ENCODE measurements at places on chromosomes 16 and 17.

DNA sequence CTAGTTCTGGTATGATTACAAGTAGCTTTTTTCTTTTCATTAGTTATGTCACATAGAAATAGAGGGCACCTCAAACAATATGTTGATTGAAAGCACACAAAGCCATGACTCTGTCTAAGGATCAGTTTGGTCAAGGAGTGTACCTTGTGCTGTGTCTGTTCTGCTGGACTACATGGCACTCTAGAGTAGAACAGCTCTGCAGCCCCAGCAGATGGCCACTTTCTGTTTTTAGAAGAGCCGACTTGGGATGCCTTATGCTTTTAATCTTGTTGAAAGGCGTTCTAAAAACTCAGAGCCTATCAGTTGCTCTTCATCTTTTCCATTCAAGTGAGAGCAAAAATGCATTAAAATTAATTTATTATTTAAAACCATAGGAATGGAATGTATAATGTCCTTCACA, 49.3 kb upstream of the CA10 start:
- DNase-seq: no peak

DNA sequence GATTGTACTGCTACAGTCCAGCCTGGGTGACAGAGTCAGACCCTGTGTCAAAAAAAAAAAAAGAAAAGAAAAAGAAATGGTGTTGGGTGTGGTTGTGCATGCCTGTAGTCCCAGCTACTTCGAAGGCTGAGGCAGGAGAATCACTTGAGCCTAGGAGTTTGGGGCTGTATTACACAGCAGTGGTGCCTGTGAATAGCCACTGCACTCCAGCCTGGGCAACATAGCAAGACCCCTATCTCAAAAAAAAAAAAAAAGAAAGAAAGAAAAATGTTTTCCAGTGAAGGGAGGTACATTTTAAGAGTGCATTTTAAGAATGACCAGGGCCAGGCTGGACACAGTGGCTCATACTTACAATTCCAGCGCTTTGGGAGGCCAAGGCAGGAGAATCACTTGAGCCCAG, 6.3 kb downstream of the ARL2BP start:
- no peak for DNase-seq

DNA sequence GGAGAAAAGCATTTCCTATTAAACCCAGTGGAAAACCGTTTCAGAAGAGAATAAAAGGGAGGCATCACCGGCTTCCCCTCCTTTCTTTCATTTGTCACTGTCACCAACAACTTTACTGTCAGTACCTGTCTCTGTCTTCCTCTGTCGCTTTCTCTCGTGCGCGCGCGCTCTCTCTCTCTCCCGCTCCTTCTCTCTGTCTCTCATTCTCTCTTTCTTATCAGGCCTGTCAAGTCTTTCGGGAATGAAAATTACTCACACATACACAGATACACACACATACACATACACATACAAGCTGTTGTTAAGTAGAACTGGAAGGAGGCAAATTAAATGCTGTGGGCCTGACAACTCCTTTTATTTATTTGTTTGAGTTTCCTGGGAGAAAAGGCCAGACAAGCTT, 17.6 kb downstream of the MYOCD start:
- no peak for DNase-seq

DNA sequence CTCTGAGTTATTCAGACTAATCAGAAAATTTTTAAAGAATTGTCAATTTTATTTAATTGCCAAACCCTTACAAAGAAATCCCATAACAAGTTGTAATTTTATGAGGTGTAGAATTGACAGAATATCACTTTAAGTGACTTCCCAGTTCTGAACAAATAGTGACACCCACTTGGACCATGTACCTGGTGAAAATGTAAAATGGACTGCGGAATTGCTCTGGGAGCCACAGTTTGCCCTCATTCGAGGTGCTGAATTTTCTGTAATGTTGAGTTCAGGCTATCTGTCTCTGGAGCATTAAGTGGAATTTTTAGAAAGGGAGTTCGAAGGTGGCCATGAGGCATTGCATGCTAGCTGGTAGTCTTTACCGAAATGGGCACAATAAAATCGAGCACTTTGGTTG, 5.1 kb downstream of the GNAO1 start:
- DNase-seq: no peak

DNA sequence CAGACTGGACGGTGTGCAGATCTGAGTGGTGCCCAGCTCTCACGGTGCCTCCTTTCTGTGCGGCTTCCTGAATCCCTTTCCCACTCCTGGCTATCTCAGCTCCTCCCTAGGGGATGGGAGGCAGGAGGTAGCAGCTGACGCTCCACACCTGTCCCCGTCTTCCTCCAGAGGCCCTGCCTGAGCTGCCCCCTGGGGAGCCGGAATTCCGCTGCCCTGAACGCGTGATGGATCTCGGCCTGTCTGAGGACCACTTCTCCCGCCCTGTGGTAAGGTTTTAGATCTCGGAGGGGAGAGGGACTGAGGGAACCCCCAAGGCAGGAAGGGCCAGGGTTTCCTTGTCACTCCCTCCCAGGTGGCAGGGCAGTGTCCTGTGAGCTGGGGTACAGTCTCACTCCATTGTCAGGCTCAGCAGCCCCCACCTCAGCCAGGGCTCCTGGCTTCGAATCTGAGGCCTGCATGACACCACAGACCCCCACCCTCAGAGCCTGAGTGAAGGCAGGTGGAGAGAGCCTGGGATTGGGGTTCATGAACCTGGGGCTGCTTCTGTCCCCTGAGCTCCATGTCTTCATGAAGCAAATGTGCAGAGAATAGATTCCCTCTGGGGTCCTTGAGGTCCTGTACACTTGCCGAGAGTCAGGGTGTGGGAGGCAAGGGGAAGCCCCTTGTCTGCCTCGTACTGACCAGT, 6.6 kb downstream of the DEF8 start:
- no peak for DNase-seq

DNA sequence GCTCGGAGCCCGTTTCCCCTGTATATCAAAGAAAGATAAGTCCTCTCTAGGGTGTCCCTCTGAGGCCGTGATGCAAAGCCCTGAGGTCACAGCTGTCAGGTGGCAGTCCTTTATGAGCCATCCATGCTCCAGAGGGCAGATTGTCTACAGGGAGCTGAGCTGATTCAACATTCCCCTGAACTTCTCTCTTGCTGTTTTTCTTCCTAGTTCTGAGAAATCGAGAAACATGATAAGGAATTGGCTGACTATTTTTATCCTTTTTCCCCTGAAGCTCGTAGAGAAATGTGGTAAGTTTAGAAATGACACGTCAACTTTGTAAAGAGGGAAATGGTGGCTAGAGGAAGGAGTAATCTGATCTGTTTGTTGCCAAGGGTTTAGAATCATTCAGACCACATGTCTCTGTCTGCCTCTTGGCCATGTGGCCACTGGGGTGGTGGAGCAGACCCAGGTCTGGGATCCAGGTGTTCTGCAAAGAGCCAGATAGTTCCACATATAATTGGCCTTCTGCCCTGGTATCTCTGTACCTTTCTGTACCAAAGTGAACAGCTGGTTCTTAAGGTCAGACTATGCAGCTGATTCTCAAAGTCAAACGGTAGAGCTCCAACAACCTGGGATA, 3.5 kb downstream of the CTNS start:
- peak; percentile 53 for DNase-seq

DNA sequence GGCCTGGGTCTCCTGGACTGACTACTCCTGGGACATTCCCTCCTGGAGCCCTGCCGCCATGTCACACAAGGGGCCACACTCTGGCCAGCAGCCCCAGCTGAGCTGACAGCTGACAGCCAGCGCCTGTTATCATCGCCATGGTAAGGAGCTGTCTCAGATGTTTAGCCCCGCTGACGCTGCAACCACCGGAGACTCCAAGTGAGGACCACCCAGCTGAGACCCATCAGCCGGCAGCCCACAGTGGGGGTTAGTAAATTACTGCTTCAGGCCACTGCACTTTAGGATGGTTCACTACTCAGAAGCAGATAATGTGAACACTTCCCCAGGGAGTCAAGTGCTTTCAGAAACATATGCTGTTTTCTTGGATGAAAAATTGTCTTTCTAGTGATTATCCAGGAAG, 14.6 kb upstream of the SPHK1 start:
- DNase-seq: no peak

DNA sequence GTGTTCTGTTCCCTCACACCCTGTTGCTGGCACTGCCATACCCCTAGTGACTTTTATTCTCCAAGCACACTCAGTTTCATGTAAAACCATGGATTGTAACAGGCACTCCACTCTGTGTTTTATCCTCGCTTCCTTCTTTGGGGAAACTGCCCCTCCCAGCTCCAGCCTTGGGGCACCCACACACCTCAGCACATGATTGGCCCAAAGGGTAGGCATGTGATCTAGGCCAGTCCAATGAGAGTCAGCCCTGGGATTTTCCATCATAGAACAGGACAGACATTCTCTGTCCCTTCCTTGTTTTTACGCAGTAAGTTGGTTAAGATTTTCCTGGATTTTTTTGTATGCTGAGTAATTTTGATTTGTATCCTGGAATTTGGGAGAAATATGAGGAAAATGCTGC, 115.4 kb downstream of the C16orf95 start:
- no peak for DNase-seq

GRCh38 chr16:47028767-47029377, 55.4 kb upstream of the DNAJA2 start:
- no peak for DNase-seq

DNA sequence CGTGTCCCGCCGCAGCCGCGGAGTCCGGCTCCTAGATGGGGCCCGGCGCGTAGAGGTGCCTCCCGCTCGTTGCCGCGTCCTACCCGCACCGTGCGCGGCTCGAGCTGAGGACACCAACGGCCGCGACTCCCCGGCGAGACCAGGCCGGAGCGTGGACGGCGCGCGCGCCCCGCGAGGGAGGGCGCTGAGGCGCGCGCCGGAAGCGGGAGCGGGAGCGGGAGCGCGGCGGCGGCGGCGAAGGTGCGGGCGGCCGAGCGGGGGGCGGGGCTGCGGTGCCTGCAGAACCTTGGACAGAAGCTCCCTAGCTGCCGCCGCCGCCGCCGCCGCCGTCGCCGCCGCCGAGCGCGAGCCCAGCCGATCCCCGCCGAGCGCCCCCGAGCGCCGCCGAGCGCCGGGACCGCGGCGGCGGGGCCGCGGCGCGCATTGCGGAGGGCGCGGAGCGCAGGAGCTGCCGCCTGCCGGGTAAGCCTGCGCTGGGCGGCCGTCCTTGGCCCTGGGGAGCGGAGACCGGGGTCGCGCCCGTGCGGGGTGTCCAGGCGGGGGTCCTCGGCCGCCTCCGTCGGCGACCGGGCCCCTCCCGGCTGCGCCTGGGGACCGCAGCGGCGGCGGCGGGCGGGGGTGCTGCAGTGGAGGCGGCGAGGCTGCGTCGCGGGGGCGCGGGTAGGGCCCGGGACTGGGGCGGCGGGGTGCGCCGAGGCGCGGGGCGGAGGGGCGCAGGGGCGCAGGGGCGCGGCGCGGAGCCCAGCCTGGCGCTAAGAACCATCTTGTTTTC, at the start of gene CDK5R1:
CDK5R1 (plus strand) TSS at position 293 of the 772 bp plus-strand sequence. CDS start 628 bp downstream, outside the sequence.
- peak; percentile 76 for DNase-seq

DNA sequence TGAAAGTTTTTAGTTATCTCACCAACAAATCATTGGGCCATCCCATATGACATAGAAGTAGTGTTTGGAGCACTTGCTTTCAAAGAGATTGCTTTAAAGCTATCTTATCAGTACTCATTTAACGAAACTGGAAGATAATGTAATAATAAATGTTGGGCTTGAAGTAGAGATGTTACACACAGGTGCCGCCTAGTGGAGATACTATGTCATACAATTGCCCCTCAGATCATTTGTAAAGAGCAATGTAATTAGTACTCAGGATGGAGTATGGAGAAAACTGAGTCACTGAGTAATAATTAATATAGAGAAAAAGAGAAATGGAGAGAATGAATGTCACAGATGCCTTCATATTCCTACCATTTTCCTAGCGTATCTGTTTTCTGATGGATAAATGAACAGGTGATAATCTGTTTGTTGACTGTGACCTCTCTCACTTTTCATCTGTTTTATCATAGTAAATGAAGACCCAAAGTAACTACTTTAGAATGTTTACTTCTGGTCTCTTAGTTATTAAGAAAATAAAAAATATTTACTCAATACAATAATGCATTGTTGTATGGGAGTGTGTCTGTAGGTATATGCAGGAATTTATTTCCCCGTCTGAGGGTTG, 80.4 kb downstream of the EFCAB5 start:
- DNase-seq: no peak

Data from stimulated activated CD4-positive, alpha-beta T cell treated with anti-CD3 and anti-CD28 coated beads, Interleukin-1b, Interleukin-23, amount 100 ng/mL, for 48 hours (primary cell).